ENCODE measurements at places on chromosomes 4 and X.

- DNase-seq, result no peak
Observed at GRCh38 chrX:101986586-101986985, 54.8 kb upstream of the ZMAT1 start.

- DNase-seq, result no peak
Observed at GRCh38 chr4:14994242-14994641, 8.0 kb upstream of the CPEB2 start.

- DNase-seq, result no peak
Observed at GRCh38 chrX:131778269-131779218, 234.7 kb downstream of the OR13H1 start.

- no peak for DNase-seq
Observed at GRCh38 chr4:40587826-40588225, 41.8 kb downstream of the RBM47 start.

GRCh38 chr4:106677213-106677612 is 308.6 kb upstream of the GIMD1 start:
- no peak for DNase-seq

GRCh38 chrX:129647418-129648410 is 7.0 kb downstream of the APLN start:
- no peak for DNase-seq

DNA sequence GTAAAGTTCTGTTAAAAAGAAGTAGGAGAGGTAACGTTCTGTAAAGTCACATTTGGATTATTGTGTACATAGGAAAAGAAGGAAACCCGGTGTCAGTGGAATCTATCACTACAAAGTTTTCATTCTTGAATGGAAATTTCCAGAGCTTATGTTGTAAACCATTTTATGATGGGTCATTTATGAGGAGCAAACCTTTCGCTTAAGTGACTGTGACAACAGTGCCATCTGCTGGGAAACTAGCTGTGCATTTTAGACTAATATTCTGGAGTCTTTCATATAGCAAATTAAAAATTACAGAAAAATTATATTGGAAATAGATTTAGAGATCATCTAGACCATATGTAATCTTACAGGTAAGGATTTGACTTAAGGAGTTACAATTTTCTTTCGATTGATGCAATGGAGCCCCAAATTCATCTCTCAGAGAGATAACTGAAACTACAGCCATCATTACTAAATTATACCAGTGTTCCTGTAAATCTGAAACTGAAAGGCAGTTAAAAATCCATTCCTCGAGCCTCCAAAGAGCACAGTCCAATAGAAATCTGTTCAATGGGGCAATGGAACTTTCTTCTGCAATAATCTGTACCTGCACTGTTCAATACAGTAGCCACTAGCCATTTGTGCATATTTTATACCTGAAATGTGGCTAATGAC is 26.9 kb downstream of the ASB9 start:
- no peak for DNase-seq

GRCh38 chrX:136525738-136526606 is 6.0 kb upstream of the VGLL1 start:
- no peak for DNase-seq

DNA sequence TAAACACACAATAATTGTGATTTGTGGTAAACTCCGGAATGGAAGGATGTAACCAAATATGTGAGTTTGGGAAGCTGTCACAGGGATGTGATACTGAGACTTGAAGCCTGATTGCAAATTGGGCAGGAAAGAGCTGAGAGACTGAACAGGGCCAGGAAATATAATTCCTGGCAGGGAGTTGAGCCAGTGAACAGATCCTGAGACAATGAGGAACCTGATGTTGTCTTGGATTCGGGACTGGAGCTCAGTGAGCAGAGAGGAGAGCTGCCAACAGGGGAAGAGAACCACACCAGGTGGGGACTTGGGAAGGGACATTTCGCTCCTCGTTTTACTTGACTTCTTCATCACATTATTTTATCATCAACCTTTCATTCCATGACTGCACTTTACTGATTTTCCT is 386.0 kb downstream of the TLL1 start:
- no peak for DNase-seq

DNA sequence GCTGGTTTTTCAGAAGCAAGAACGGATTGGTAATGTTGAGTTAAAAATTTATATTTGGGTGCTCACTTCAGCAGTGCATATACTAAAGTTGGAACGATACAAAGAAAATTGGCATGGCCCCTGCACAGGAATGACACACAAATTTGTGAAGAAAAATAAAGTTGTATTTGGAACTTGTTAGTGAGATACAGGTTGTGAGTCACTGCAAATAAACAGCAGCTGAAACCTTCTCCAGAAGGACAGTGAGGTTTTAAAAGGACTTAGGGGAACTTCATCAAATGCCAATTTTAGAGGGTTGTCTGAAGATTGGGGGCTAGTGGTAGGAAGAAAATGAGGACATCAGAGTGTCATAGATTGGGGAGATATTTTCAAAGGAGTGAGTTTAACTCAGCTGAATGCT is 79.7 kb upstream of the ELOVL6 start:
- DNase-seq, result no peak

DNA sequence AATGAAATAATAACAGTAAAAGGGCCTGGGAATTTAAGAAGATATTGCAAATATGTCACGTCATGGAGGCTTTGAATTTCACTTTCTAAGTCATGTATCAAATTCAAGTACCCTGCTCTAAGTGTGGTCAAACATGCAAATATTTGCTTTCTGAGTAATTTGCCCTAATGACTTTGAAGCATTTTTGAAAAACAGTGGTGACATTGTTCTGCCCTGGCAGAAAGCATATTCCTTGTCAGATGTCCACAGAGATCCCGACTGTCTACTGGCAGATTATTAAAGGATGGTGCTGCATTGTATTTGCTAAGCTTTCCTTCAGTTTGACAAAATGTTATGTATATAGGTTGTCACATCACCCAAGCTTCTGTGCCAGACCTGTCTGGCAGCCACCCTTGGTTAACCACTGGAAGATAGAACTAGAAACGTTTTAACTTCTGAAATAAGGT is 92.5 kb downstream of the ANK2 start:
- DNase-seq, result no peak

DNA sequence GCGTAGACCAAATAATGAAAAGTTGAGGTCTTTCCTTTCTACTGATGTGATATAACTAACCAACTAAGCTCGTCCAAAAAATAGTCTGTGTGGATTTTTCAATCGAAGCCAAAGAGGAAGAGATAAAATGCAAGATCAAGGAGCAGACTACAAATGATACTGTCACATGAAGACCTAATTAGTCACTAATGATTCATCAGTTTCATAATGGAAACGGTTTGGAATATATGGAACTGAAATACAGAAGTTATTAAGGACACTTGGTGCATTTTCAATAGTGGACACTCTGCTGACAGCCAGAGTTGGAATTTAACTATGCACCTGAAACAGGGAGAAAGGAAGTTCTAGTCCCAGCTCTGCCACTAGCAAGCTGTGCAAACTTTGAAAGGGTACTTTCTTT is 119.8 kb downstream of the GUCY2F start:
- DNase-seq, result no peak
